Esophagus muscularis mucosa (tissue), 4 donors: ENCODE measurements at places on chromosomes 16 and 17.

- DNase-seq, result peak; percentile 75
Measured at GRCh38 chr16:52561910-52562741, 15.2 kb upstream of the TOX3 start.

DNA sequence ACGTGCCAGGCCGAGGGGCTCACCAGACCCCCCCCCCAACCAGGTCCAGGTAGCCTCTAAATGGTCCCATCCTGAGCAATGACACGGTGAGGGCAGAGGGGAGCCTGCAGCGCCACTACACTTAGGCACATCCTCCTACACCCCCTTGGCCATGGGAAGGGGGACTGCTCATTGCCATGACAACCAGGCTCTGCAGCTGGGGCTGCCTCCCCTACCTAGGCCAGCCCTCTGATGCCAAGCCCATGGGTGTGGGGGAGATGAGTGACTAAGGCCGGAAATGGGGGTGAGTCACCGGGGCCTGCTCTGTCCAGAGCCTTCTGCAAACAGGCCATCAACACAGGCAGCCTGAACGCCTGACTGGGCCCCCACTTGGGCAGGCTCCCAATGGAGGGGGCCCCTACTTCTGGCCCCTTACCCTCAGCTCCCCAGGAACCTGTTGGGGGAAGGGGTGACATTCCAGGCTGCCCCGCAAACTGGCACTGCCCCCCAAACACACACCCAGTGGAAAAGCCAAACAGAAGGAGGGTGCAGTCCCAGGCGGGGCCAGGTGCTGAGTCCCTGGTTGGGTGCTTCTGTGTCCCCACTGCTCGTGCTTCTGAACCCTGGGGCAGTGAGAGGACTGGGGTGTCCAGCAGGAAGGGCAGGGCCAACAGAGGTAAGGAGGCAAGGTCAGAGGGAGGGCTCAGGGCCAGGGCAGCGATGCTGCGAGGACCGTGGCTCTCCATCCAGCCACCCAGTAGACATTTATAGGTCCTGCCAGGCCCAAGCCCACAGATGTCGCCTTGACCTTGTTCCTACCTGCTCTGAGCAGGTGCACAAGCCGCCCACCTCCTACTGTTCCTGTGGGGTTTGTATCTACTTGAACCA, 8.2 kb downstream of the PLCD3 start:
- DNase-seq, result no peak

GRCh38 chr16:24875466-24875865, 29.7 kb downstream of the SLC5A11 start:
- DNase-seq, result no peak

- DNase-seq, result peak; percentile 93
Measured at GRCh38 chr17:51046514-51047384, 73.9 kb downstream of the SPAG9 start.

DNA sequence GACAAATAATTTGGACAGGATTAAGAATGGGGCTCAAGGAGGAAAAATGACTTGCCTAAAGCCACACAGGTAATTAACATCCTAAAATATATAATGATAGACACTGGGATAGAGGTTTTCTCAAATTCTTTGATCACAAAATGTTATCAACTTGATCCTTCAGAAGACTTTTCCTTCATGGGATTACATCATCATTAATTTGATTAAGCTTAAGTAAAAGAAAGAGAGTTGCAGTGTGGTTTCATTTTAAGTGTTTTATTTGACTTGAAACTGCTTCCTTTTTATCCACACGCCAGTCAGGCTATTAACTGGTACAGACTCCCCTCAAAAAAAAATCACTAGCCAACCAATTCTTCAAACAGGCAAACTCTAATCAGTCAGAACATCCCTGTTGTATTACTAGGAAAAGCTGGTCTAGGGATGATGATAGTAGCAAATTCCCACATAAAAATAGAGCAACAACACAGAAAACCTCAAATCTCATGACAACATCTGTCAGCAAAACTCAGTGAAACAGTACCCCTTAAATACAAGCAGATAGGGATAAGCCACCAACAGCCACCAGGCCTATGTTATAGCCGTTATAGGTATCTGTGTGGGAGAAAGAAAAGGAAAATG, 32.5 kb downstream of the AKAP10 start:
- no peak for DNase-seq

DNA sequence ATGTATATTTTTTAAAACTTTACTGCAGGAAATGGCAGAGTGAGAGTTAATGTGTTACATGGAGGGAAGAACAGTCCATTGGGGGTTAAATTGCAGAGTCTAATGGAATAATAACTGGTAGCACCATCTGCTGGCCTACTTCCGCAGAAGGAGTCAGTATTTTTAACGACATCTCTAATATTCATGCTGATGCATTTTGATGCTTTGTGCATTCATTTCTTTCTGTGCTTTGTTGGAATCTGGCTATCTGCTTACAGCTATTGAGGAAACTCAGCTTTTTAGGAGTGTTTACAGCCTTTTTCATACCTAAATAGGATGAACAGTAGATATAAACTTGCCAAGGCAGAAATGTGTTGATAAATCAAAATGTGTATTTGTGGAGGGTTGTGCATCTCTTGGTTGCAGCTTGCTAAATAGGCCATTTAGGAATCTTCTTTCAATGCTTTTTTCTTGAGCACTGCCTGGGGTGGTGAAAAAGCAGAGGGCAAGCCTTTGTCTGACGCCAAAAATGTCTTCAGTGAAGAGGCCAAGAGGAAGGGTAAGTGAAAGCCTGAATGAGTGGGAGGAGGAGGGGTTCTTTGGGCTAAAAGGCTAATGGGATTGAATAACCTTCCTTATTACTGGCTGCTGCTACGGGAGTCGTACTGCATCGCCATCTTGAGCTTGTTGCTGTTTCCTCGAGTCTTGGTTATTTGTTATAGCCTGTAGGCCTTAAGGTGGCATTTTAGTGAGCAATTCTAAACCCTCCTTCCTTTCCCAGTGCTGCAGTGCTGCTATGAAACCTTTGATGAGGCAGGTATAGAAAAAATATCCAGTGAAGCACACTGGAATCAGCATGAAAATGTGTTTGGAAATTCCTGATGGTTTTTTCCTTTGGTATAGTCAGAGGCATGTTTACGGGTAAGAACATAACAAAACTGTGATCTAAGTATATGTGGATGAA, 153.3 kb downstream of the CHD9 start:
- DNase-seq, result no peak

DNA sequence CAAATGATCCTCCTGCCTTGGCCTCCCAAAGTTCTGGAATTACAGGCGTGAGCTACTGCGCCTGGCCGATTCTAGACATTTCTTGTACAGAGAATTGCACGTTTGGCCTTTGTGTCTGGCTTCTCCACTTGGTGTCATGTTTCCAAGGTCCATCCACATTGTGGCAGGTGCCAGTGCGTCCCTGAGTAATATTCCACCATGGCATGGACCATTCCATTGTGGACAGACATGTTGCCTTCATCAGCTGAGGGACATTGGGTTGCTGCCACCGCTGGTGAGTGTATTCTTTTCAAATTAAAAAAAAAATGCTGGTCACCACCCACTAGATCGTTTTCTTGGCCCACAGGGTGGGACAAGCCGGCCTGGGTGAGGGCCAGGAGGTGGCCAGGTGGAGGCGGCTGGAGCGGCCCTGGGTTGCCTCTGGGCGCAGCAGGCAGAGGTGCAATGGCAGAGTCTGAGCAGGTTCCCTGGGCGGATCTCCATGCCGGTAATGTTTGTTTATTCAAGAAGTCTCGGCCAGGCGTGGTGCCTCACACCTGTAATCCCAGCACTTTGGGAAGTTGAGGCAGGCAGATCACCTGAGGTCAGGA, 274.1 kb downstream of the SEC14L1 start:
- DNase-seq, result no peak
